ENCODE measurements at places on chromosomes 1 and 21. TPM values are rescaled to one million over a fixed set of nuclear protein-coding genes. Genes with fewer than 3 reads are reported as not detected.
A peak's percentile ranks its signal among the peaks of the same experiment; 100 is the strongest.

GRCh38 chr21:44927259-44927586 is 6.5 kb upstream of the ITGB2 start:
- peak overlapping the region; percentile 12 for H3K4me3 ChIP-seq
- peaks cover 29% of the 10 kb centered on the region for H3K4me1 ChIP-seq
- H3K27me3 ChIP-seq = peaks cover 70% of the 10 kb centered on the region
- DNase-seq = no peak
- no peaks in the 10 kb centered on the region for H3K36me3 ChIP-seq

KLF17 gene
- polyA plus RNA-seq = not detected

DNA sequence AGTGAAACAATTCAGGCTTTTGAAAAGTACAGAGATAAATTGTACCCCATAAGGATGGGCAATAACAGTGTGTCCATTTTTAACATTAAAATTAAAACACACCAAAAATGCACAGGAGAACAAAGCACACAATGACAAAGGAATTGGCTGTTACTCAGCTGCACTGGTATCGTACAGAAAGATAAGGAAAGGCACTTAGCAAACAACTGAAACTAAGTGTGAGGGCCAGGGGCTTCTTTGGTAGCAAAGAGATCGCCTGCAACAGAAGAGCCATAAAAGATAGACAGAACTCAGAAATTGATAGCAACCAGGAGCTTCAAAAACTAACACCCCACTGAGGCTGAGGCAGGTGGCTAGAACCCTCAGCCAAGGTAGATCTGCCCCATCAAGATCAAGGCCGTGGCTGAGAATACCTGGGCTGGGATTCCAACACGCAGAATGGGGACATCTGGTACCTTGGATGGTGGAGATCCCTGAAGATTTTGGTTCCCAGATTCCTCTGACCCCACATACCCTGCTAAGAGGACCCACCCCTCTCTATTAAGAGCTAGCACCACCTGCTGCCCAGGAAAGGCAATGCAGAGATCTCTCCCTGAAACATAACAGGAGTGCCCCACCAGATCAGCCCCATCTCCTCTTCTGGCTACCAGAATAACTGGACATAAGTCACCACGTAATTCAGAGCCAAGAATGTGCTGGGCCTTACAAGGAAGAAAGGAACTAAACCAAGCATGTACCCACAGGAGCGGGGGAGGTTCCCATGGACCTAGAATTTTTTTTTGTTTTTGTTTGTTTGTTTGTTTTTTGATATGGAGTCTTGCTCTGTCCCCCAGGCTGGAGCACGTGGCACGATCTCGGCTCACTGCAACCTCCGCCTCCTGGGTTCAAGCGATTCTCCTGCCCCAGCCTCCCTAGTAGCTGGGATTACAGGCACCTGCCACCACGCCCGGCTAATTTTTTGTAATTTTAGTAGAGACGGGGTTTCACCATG is 16.2 kb downstream of the PLEKHO1 start:
- peak; percentile 73 for DNase-seq
- no peak overlapping the region for H3K4me3 ChIP-seq
- peaks cover 66% of the 10 kb centered on the region for H3K4me1 ChIP-seq
- no peaks in the 10 kb centered on the region for H3K27me3 ChIP-seq
- H3K27ac ChIP-seq = peak overlapping the region; percentile 91

LHX4 gene
- polyA plus RNA-seq = not detected

- H3K36me3 ChIP-seq = no peaks in the 10 kb centered on the region
- DNase-seq = no peak
- H3K4me3 ChIP-seq = no peak overlapping the region
- H3K27ac ChIP-seq = no peak overlapping the region
Measured at GRCh38 chr1:244237445-244237844, 186.4 kb downstream of the ZBTB18 start.

OR2T11 gene
- not detected for polyA plus RNA-seq

- H3K27ac ChIP-seq = peak overlapping the region; percentile 0
- peaks cover 62% of the 10 kb centered on the region for H3K4me1 ChIP-seq
- no peak overlapping the region for H3K4me3 ChIP-seq
- peaks cover 10% of the 10 kb centered on the region for H3K27me3 ChIP-seq
Measured at GRCh38 chr1:205497351-205497750, 7.1 kb upstream of the CDK18 start.

Measured in stomach (tissue), 19 donors.